NCI-H69 (cell line): ENCODE measurements at places on chromosomes 11 and 22.

GRCh38 chr11:30522536-30523243 lies 63.5 kb downstream of the MPPED2 start:
- DNase-seq, result peak; percentile 91

DNA sequence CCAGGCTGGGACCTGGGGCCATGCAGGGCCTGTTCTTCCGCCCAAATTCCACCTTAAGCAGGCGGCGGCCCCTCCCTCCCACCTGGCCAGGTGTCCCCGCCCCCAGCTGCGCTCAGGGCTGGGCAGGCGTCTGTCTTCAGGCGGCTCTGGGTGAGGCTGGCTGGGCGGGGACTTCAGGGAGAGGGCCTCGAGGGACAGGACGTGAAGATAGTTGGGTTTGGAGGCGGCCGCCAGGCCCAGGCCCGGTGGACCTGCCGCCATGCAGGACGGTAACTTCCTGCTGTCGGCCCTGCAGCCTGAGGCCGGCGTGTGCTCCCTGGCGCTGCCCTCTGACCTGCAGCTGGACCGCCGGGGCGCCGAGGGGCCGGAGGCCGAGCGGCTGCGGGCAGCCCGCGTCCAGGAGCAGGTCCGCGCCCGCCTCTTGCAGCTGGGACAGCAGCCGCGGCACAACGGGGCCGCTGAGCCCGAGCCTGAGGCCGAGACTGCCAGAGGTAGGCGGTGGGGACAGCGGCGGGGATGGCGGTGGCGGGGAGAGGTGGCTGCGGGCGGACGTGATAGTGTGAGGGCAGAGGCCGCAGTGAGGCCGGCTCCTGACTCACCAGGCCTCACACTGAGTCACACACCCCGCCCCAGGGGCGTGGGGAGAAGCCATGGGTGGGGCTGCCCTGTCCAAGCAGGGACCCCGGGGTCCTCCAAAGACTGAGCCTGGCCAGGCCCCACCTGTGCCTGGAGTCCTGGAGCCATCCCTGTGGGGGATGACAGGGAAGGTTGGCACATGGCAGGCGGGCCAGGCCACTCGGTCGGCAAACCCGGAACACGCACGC lies at the start of gene PKP3:
TSS of gene PKP3 (plus strand) at position 176 of the 824 bp plus-strand sequence. CDS start at position 260, 84 bp downstream.
- no peak for DNase-seq

DNA sequence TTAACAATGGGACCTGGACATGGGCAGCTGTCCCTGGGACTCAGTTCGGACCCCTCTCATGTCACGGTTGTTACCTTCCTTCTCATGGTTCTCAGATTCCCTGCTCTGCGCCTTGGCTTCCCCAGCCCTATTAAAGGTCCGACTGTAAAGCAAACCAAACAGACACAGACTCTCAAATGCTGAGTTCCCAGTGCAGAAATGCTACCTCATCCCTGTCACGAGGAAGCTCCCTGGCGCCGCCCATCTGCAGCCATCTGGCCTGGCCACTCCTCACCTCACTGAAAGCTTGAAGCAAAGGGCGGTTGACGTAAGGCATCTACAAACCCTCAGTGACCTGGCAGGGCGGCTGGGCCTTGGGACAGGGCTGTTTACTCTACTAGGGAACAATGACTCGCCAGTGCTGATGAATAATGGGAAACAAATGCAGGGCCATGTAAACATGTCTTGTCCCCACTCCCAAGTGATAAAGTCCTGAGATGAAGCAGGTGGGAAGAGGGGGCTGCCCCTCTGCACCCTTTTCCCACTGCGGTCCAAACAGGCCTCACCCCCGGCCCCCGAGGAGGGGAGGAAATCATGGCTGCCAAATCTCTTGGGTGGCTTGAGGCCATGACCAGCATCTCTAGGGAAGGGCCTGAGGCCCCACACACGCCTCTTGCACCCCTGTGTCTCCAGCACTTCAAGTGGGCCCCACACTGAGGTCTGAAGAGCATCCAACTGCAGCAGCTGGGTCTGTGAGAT lies 49.3 kb downstream of the SCUBE1 start:
- DNase-seq, result peak; percentile 66

DNA sequence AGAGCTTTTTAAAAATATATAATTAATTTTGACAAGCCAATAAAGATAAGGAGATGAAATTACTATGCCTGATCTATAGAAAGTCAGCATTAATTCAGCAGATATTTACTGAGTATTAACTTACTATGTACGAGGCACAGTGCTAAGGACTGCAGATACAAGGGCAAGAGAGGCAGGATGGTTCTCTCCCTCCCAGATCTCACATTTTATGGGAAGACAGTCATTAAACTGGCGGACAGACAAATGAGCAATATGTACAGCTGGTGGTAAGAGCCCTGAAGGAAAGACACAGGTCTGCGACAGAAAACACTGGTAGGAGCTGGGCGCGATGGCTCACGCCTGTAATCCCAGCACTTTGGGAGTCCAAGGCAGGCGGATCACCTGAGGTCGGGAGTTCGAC lies 36.8 kb downstream of the MCHR1 start:
- DNase-seq, result peak; percentile 84

GRCh38 chr11:35404388-35404775 lies 15.0 kb downstream of the SLC1A2 start:
- peak; percentile 98 for DNase-seq

DNA sequence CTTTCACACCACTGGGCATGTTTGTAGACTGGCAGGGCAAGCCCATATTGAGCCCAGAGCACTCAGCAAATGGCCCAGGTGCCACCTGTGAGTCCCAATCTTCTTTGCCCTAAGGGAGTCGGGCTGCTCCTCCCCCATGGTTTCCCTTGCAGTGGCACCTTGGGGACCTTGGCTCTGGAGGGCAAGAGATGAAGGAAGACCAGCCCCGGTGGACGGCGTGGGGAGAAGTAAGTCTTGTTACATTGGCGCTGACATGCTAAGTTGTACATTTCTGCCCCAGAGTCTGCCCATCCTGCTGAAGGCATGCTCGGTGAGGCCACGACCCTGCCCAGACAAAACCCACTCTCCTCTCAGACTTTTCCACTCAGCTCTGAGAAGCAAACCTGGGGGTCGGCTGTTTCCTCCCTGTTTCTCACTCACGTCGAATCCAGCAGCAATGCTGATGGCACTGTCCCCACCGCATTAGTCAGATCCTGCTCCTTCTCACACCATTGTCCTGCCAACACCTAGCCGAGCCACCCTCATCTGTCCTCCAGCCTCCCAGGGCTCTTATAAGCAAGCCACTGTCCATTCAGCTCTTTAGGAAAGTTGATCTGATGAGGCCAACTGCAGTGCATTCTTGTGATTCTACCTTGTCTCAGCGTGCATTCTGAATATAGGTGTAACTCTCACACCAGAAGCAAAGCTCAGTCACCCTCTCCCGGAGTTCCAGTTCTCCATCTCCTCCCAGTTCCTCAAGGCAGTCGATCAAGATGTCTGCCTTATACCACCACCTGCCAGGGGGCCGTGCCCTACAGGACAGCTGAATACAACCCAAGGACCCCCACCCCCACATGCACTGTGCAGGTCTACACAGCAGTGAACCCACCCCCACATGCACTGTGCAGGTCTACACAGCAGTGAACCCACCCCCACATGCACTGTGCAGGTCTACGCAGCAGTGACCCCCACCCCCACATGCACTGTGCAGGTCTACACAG lies 827.1 kb downstream of the TBC1D22A start:
- no peak for DNase-seq

GRCh38 chr11:45166604-45166897 lies 20.1 kb downstream of the PRDM11 start:
- DNase-seq, result no peak

GRCh38 chr11:77374611-77375031 lies 73.1 kb upstream of the GDPD4 start:
- peak; percentile 13 for DNase-seq
